ENCODE measurements at places on chromosomes 5 and 9.
A peak's percentile ranks its signal among the peaks of the same experiment; 100 is the strongest.

- DNase-seq, result no peak
Measured at GRCh38 chr5:92927291-92927778, 653.7 kb downstream of the NR2F1-AS1 start.

DNA sequence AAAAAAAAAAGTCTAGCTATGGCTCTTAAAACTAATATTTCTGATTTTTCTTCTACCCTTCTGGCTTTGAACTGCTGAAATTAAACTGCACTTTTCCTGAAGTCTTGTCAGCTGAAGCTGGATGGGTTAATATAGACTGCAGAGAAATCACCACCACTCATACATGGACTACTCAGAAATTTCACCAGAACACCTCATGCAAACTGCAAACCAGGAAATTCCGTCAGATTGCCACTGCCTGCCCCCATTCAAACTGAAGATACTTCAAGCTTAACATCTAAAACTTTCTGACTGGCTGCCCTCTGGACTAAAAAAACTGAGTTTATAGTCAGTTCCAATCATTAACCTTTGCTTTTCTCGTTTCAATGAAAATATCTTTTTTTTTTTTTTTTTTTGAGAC is 11.6 kb upstream of the ANXA2R start:
- DNase-seq, result no peak

GRCh38 chr5:40437452-40437861 is 242.3 kb upstream of the PTGER4 start:
- peak; percentile 63 for DNase-seq

- no peak for DNase-seq
Measured at GRCh38 chr5:147504011-147504410, 5.9 kb downstream of the DPYSL3 start.

GRCh38 chr5:15116996-15117395 is 245.4 kb upstream of the ANKH start:
- no peak for DNase-seq

DNA sequence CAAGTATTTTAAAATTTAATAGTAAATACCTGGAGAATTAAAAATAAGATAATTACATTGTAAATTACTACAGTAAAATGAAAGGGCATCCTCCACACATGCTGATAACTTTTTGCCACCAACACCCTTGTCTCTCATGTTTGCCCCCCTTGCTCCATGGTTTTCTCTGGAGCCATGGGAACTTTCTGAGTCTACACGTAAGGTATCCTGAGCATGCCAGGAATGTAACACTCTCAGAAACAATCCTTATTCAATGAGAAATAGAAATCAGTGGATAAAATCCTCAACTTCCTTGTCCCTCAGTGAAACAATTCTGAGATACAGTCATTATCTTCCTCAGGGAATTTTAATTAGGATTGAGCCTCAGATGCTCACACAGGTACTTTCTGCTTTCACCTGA is 108.9 kb downstream of the IZUMO3 start:
- no peak for DNase-seq

- no peak for DNase-seq
Measured at GRCh38 chr9:28086881-28087280, 513.6 kb upstream of the C9orf72 start.
